ENCODE measurements at places on chromosomes 13 and 19.

- peak; percentile 65 for DNase-seq
Measured at GRCh38 chr19:54462655-54463530, 685 bp downstream of the LENG9 start.

DNA sequence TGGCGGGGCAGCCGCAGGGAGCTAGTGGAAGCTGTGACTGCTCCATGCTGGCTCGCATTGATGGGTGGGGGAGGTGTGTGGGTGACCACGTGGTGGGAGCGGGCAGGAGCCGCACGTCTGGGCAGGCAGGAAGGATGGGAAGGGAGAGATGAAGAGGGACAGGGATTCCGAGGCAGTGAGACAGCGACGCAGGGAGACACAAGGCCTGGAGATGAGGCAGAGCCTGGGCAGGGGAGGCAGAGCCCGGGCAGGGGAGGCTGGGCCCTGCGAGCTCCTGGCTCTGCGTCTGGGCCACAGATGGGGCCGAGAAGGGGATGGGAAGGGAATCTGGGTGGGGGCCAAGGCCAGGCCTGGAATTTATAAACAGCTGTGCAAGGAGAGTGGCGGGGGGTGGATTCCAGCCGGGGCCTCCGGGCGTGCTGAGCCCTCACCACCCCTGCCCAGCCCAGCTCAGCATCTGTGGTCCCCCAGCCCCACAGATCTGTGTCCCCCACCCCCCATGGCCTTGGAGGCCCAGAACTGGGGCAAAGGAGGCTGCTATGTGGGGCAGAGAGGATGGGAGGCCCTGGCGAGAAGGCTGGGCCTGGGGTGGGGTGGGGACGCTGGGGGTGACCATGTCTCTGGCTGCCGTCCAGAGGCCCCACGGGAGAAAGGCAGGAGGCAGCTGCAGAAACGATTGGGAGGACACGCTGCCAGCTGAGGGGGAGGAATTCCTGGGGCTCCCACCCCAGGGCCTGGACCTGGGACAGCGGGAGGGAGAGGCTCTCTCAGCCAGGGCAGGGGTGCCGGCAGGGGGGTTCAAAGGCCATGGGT lies 6.0 kb downstream of the EHD2 start:
- DNase-seq = peak; percentile 86

DNA sequence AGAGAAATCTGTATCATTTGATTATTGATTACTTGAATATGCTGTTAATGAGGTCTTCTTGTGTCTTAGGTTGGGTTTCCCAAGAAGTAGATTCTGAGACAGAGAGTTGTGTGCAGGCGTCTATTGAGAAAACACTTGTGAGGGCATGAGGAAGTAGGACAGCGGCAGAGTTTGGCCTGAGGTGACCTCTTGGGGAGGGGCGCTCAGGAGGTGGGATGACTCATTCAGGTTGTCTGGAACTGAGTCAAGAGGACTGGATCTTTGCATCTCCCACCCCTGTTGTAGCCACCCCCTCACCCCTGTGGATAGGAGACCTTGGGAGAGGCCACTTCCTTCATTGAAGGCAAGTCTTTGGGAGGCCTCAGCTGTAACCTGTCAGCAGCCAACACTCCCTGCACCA lies 35.2 kb upstream of the WDFY2 start:
- DNase-seq = no peak

DNA sequence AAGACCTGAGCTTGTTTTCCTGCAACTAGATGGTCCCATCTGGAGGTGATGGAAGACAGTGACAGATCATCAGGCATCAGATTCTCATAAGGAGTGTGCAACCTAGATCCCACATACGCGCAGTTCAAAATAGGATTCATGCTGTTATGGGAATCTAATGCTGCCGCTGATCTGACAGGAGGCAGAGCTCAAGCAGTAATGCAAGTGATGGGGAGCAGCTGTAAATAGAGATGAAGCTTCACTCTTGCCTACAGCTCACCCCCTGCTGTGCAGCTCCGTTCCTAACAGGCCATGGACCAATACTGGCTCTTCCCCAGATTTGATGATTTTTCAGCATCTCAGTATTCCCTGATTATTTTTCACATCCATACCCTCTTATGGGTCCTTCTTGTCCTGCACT lies 208.4 kb upstream of the RXFP2 start:
- DNase-seq = no peak

DNA sequence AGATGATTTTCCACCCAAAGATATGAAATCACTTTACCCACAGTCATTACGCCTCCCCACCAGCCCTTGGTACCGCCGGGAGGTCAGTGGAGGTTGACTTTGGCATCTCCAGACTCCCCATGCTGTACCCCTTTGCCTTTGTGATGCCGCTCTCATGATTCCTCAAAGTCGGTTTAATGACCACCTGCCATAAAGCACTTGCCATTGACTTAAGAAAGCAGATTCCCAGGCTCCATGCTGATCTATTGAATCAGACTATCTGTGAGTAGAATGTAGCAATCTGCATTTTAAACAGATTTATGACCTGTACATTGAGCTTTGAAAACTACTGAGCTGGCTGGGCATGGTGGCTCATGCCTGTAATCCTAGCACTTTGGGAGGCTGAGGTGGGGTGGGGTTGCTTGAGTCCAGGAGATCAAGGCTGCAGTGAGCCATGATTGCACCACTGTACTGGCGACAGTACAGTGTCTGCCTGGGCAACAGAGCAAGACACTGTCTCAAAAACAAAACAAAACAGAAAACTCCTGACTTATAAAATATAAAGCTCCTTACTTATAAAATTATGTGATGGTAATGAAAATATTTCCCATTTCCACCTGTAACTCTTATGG lies 235.2 kb downstream of the KLF5 start:
- DNase-seq = no peak

- DNase-seq = no peak
Measured at GRCh38 chr13:47890146-47890814, 110.8 kb downstream of the SUCLA2 start.

DNA sequence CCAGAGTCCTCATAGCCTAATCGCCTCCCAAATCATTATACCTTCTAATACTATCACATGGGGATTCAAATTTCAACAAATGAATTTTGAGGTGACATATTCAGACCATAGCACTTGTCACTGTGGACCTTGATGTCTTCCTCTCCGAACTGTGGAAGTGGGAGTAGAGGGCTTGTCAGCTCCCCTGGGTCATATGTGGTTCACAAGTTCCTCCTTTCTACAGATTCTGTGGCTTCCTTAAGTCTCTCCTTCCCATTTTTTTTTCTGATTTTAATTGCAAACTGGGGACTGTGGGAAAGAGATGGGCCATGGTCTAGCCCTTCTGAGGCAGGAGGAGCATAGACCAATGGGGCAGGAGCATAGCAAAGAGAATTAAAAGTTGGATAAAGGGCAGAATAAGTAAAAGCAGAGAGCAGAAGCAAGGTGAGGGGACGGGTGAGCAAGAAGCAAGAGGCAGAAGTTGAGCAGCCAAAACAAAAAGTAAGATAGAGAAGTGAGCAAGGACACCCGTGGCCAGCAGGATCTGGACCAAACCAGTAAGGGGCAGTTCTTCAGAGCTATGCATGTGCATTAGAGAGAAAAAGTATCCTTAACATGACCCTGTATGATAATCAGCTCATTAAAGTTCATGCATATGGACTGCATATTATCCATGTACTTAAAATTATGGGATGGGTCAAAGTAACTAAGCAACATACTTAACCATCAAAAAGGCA lies 2.6 kb upstream of the SIGLEC7 start:
- DNase-seq = no peak

DNA sequence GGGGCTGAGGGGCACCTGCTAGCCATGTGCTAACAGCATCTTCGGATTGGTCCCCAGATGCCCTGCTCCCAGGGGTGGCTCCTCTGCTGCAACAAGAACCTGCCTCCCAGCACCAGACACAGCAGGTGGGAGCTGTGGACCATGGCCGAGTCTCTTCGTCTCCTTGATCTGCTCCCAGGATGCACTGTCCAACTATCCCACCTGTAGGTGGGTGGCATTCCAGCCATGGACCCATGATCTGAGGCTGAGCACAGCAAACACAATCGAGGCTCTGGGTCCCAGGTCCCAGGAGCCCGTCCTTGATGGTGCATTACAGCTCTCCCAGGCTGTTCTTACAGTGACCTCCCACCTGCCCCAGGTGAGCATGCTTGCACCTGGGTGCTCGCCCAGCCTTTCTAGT lies 1.6 kb downstream of the ZNF837 start:
- DNase-seq = no peak

- DNase-seq = no peak
Measured at GRCh38 chr13:109737606-109738005, 48.8 kb downstream of the IRS2 start.

- no peak for DNase-seq
Measured at GRCh38 chr13:54928071-54928470, 1899.5 kb downstream of the OLFM4 start.

GRCh38 chr13:93336728-93337127 lies 110.1 kb downstream of the GPC6 start:
- DNase-seq = no peak

- no peak for DNase-seq
Measured at GRCh38 chr13:42071672-42072419, 23.4 kb downstream of the DGKH start.

DNA sequence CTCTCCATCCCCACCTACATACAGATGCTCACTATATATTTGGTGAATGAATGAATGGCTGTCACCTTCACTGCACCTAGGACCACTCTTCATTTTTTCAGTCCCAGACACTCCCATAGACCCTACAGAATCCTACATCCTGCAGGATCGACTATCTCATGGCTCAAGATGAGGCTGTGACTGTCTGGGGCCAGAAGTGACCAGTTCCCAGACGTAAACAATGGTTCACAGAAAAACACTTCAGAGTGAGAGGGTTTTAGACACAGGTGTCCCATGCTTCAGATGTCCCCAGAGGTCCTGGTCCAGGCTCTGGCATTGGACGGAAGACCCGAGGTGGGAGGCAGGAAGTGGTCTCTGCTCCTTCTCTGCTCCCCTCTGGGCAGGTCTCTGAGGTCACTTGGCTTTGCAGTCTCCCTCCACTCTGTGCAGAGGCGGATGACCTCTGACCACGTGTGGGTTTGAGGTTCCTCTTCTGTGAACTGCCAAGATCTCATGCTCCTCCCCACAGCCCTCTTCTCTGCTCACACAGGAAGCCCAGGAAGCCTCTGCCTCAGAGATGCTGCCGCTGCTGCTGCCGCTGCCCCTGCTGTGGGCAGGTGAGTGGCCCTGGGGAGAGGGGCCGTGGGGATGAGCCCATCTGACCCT lies 24.9 kb downstream of the SIGLEC7 start:
- DNase-seq = no peak

DNA sequence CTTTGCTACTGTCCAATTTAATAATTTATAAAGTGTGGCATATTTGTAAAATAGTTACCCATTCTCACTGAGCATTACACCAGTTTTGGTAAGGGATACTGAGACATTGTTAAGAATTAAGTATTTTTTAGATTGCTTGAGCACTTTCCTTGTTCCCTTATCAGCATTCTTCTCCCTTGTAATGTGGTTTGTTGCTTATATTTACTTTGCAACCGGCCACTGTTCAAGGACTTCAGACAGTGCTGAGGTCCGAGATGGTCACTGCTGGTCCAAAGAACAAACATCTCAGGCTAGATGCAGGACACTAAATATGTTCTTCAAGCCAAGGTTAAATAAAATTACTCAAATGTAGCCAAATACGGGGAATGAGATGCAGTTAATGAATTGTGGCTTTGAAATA lies 161.4 kb downstream of the TM9SF2 start:
- DNase-seq = no peak

- DNase-seq = no peak
Measured at GRCh38 chr13:59962343-59962742, 201.4 kb downstream of the DIAPH3 start.

GRCh38 chr13:102870677-102871415 lies 25.0 kb downstream of the ERCC5 start:
- peak; percentile 85 for DNase-seq

DNA sequence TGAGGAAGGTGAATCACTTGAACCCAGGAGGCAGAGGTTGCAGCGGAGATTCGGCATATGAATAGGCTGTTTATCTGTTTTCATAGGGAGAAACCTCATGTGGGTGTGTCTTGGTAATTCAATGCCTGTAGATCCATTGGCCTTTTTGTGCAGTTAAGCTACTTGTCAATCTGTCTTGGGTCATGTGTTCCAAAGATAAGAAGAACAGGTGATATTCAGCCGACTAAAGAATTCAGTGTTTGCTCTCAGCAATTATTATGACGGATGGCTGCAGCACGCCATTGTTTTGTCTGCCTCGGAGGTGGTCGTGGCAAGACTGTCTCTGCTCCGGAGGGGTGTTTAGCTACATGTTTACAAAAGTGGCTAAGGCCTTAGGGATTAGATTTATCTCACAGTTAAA lies 573.0 kb upstream of the PCDH9 start:
- DNase-seq = no peak

DNA sequence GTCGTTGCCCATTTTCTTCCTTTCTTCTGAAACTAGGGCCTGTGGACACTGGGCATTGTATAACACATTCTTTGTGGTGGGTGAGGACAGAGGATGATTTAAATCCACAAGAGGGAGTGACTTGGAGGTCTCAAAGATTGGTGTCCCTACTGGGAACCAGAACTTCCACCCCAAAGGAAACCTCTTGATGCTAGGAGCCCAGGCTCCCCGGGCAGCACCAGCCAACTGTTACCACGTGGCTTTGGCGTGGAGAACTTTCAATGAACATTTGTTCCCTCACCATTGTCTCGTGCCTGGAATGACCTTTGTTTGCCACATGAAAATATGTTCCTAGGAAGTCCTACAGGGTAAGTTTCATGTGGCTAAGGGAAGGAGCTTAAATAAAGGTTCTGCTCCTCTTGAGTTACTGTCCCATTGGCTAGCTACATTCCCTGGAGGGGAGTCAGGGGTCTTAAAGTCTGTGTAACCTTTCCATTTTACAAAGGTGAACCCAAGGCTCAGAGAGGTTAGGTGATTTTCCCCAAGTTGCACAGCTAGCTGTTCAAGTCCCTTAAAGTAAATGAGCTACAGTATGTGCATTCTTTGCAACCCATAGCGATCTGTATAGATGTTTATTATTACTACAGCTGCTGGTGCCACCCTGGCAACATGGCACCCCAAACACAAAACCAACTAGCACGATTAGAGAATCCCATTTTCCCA lies 5.0 kb upstream of the CDX2 start:
- no peak for DNase-seq

DNA sequence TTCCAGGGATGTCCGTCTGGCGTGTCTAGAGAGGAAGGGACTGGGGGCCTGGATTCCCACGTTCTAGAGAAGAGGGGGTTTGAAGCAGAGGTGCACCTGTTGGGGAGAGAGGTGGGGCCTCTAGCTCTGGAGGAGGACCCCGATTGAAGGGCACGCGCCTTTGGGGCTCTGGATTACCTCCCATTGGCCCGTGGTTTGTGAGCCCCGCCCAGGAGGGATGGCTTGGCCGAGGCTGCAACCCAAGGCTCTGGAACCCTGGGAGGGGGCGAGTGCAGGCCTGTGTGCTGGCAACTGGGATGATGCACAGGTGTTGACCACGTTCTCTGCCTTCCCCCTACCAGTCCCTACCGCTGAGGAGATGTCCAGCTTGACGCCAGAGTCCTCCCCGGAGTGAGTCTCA lies 20.2 kb downstream of the TMEM150B start:
- no peak for DNase-seq

All from D341Med (cell line).